ENCODE measurements at places on chromosomes 4 and X. TPM values are rescaled to one million over a fixed set of nuclear protein-coding genes. Genes with fewer than 3 reads are reported as not detected.
A peak's percentile ranks its signal among the peaks of the same experiment; 100 is the strongest.

DNA sequence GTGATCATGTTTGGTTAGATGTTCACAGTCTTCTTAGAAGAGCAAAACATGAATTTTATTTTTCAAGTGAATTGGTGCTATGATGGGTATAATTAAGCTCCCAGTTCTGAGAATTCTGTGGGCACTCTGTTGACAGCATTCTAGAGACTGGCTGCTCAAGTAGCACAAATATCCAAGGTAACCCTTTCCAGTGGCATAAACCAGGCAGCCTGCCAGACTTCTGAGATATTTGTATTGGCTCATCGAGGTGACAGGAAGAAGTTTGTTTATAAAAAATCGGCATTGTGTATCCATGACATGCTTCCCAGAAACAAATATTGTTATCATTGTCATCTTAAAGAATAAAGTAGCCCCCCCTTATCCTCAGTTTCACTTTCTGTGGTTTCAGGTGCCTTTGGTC lies 28.3 kb downstream of the LANCL3 start:
- H3K27ac ChIP-seq = no peak overlapping the region
- no peak for DNase-seq
- H3K4me3 ChIP-seq = no peak overlapping the region
- no peaks in the 10 kb centered on the region for H3K4me1 ChIP-seq
- H3K36me3 ChIP-seq = no peaks in the 10 kb centered on the region
- no peaks in the 10 kb centered on the region for H3K27me3 ChIP-seq

DNA sequence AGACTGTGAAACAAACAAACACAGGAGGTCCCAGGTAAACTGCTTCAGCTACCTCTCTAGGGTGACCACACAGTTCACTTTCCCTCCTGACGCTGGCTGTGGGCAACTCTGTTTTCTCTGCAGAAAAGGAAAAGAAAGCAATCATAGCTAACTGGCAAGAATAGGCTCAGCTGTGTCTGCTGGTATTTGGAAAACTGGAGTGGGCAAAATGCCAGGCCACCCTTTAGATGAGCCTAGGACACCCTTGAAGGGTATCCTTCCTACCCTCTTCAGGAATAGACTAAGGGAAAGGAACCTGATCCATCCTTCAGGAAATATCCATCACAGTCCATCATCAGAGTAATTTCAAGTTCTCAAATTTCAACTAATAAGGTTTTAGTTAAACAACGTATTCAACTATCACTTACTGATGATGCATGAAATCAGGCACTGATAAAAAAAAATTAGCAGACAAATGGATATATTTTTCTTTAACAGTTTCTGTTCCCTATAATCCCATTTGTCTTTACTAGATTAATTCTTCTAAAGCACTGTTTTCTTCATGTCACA lies 60.9 kb downstream of the CAMK2D start:
- peaks cover 8% of the 10 kb centered on the region for H3K4me1 ChIP-seq
- H3K4me3 ChIP-seq = no peak overlapping the region
- H3K27ac ChIP-seq = no peak overlapping the region
- DNase-seq = no peak

DNA sequence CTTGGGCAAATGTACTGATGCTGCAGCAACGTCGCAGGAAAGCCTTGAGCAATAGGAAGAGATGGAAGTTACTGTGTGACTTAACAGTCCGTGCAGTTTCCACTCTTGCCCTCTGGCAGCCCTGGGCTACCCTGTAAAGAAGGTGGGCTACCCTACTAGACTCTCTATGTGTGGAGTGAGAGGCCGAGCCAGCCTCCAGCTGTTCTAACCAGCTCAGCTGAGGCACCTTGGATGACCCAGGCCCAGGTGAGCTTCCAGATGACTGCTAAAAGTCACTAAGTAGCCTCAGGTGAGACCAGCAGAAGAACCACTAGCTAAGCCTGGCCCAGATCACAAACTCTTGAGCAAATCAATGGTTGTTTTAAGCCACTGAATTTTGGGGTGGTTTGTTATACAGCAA lies 34.9 kb upstream of the PPP2R2C start:
- no peak for DNase-seq
- H3K4me1 ChIP-seq = no peaks in the 10 kb centered on the region
- no peak overlapping the region for H3K4me3 ChIP-seq
- no peaks in the 10 kb centered on the region for H3K27me3 ChIP-seq
- no peak overlapping the region for H3K27ac ChIP-seq

DNA sequence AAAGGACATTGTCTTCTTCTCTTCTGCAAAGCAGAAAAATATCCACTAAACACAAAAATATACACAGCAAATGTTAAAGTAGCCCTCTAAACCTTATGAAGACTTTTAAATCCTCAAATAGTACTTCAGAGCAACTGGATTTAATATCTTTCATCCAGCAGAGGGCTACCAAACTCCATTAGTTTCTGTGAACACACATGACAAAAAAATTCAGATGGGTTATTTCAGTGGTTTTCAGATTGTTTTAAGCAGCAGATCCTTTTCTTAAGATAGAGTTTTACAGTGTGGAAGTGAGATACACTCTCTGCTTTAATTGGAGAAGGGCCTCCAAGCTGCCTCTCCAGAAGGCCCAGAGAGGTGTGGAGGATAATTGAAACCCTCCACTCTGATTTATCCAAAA lies 56.7 kb downstream of the ANK2 start:
- no peak for DNase-seq
- H3K4me3 ChIP-seq = no peak overlapping the region
- peaks cover 32% of the 10 kb centered on the region for H3K27me3 ChIP-seq
- no peak overlapping the region for H3K27ac ChIP-seq
- H3K4me1 ChIP-seq = no peaks in the 10 kb centered on the region

- H3K36me3 ChIP-seq = peaks cover 2% of the 10 kb centered on the region
- H3K4me3 ChIP-seq = peak overlapping the region; percentile 96
- H3K4me1 ChIP-seq = peaks cover 8% of the 10 kb centered on the region
- peak; percentile 59 for DNase-seq
- peak overlapping the region; percentile 86 for H3K27ac ChIP-seq
Observed at GRCh38 chr4:1009542-1010394, 1.7 kb upstream of the FGFRL1 start.

DNA sequence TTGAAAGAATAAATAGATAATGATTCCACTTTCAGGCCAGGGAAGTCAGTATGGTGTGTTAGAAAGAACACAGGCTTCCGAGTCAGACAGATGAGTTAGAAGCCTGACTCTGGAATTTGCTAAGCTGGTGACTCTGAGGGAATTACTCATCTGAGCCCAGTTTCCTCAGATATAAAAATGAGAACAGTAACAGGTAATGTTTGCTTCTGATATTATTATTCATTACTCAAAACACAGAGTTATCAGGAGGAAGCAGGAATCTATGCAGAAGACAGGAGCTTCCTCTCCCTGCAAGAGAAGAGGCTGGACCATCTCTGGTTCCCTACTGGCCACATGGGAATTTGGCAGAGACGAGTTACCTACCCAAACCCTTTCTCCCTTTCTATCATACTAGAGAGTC lies 163.1 kb downstream of the EVC2 start:
- DNase-seq = no peak
- no peak overlapping the region for H3K27ac ChIP-seq
- no peaks in the 10 kb centered on the region for H3K27me3 ChIP-seq
- no peaks in the 10 kb centered on the region for H3K4me1 ChIP-seq

- no peak overlapping the region for H3K4me3 ChIP-seq
- DNase-seq = no peak
- no peaks in the 10 kb centered on the region for H3K4me1 ChIP-seq
- no peak overlapping the region for H3K27ac ChIP-seq
- no peaks in the 10 kb centered on the region for H3K36me3 ChIP-seq
Observed at GRCh38 chr4:12041828-12042227, 613.1 kb upstream of the HS3ST1 start.

DNA sequence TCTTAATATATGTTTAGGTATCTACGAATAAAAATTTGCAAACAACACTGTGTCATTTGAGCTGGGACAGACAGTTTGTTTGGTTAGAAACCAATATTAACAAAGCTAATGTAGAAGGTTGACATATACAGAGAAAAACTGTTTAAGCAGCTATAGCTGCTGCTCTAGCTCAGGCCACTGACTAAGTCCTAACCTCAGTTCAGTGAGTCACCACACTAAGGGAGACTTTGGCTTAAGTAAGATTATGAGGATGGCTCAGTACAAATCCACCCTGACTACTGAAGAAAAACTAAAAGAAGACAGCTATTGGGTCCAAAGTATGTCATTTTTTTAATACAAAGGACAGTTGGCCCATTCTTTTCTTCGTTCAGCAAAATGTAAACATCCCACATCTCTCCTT lies 717.3 kb upstream of the ACTRT1 start:
- H3K27ac ChIP-seq = no peak overlapping the region
- H3K36me3 ChIP-seq = no peaks in the 10 kb centered on the region
- no peak overlapping the region for H3K4me3 ChIP-seq
- no peaks in the 10 kb centered on the region for H3K4me1 ChIP-seq
- DNase-seq = no peak

DNA sequence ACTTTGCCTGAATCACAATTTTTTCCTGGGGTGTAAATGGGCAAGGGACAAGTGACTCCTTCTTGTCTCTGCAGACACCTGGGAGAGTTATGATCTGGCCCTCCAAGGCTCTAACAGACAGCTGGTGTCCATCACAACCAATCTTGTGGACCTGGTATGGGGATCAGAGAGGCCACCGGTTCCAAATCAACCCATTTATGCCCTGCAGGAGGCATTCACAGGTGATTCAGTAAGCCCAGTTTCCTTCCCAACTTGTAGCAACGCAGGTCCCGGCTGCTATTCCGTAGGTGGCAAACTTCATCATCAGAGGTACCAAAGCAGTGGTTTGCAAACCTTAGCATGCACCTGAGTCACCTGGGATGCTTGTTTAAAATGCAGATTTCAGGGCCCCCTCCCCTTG lies 8.8 kb downstream of the XPNPEP2 start:
- no peaks in the 10 kb centered on the region for H3K36me3 ChIP-seq

DNA sequence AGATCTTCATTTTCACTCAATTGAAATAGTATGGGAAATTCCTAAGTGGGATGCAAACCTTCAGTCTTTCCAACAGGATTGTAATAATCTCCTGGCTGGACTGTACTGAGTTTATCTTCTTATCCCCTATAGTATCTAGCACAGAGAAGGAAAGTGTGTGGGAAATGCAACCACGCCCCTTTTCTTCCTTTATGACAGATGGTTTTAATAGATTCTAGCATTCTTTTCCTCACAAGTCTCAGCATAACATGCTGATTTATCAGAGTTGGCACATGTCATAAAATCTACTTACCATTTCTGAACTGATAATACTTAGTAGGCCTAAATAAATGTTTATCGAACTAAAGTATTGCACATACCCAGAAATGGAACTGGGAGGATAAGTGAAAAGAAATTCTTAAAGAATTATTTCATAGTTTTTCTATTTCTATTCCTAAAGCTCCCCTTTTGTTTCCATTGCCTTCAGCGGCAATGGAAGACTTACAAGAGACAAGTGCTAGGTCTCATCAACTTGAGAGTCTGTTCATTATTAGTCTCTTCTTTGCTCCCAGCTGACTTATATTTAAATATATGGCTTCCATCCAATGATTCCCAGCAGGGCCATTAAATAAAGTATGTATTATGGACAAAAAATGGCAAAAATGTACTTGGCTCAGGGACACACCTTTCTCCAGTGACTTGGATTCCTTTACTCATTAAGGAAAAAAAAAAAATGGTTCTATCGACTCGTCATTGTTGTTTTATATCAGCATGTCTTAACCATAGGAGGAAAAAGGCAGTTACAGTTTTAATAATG lies 484.5 kb downstream of the IL1RAPL1 start:
- no peak overlapping the region for H3K27ac ChIP-seq
- no peaks in the 10 kb centered on the region for H3K36me3 ChIP-seq
- DNase-seq = no peak
- H3K4me1 ChIP-seq = no peaks in the 10 kb centered on the region
- no peak overlapping the region for H3K4me3 ChIP-seq

GRCh38 chrX:114717921-114718320 lies 134.0 kb downstream of the HTR2C start:
- no peaks in the 10 kb centered on the region for H3K27me3 ChIP-seq
- no peak for DNase-seq
- no peak overlapping the region for H3K27ac ChIP-seq
- H3K36me3 ChIP-seq = no peaks in the 10 kb centered on the region

- H3K4me1 ChIP-seq = peaks cover 10% of the 10 kb centered on the region
- DNase-seq = no peak
- H3K27ac ChIP-seq = no peak overlapping the region
- no peaks in the 10 kb centered on the region for H3K36me3 ChIP-seq
- H3K4me3 ChIP-seq = no peak overlapping the region
Observed at GRCh38 chrX:154132366-154132765, 11.7 kb upstream of the OPN1LW start.

DNA sequence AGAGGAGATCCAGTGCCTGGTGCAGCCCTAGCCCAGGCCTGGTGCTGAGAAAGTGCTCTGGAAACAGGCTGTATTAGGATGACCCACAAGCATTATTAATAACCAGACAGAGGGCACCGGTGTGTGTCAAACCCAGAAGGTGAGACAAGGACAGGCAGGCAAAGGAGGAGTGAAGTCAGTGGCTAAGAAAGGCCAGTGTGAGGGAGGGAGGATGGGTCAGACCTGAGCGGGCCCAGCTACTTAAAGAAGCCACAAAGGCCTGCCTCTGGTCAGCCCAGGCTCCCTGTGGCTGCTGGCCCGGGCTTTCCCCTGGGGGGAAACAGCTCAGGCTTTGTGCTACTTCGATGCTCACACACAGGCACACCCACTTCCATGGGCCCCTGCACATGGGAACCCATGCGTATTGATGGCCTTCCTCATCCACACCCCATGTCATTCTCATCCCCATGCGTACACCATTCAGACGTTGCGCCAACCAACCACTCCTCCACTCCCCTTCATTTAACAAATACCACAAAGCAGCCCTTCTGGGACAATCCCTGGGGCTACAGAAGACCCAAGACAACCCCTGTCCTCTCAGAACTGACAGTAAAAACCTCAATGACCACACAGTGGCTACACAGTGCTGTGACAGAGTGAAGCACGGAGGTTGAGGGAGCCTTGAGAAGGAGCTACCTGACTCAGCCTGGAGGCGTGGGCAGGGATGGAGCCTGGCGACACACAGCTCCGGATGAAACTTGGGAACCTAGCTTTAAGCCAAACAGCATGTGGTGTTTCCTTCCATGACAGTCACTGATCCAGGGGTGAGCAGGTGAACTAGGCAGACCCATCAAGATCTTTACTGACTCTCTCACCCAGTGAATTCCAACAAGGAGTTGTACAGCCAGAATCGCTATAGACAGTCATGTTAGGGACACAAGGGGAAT lies 24.9 kb upstream of the MTM1 start:
- no peak for DNase-seq
- peaks cover 11% of the 10 kb centered on the region for H3K4me1 ChIP-seq
- no peak overlapping the region for H3K4me3 ChIP-seq
- H3K27ac ChIP-seq = peak overlapping the region; percentile 56
- H3K27me3 ChIP-seq = no peaks in the 10 kb centered on the region

DNA sequence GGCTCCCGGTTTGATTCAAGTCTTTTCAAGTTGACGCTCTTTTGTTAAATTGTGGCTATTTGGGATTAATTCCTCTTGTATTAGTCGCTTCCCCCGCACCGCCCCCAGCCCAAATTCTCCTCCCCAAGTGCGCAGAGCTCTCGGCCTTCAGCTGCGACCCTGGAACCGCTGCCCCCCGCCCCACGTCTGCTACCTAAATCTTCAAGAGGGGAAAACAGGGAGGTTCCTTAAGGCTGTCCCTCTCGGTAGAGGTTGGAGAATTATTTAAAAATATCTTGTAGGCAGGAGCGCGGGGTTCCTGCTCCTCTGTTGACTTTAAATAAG lies 860 bp upstream of the RPS6KA3 start:
- H3K36me3 ChIP-seq = peaks cover 6% of the 10 kb centered on the region
- peak overlapping the region; percentile 91 for H3K4me3 ChIP-seq
- H3K4me1 ChIP-seq = peaks cover 8% of the 10 kb centered on the region

Gene P2RY10
- 70.4 TPM for total RNA-seq

Gene MAGEC1
- not detected for total RNA-seq

Gene SLC7A11
- 0.60 TPM for total RNA-seq

Gene ADH5
- 39.5 TPM for total RNA-seq

Gene SAGE1
- total RNA-seq = not detected

Gene DOCK11
- total RNA-seq = 86.3 TPM

Gene RENBP
- total RNA-seq = 11.5 TPM

Measured in T-helper 17 cell (primary cell).